ENCODE measurements at places on chromosomes 13 and 19.

GRCh38 chr13:23752111-23753001 lies 136.8 kb downstream of the MIPEP start:
- DNase-seq: no peak

GRCh38 chr19:40332669-40333068 lies 15.5 kb downstream of the C19orf47 start:
- DNase-seq: no peak

DNA sequence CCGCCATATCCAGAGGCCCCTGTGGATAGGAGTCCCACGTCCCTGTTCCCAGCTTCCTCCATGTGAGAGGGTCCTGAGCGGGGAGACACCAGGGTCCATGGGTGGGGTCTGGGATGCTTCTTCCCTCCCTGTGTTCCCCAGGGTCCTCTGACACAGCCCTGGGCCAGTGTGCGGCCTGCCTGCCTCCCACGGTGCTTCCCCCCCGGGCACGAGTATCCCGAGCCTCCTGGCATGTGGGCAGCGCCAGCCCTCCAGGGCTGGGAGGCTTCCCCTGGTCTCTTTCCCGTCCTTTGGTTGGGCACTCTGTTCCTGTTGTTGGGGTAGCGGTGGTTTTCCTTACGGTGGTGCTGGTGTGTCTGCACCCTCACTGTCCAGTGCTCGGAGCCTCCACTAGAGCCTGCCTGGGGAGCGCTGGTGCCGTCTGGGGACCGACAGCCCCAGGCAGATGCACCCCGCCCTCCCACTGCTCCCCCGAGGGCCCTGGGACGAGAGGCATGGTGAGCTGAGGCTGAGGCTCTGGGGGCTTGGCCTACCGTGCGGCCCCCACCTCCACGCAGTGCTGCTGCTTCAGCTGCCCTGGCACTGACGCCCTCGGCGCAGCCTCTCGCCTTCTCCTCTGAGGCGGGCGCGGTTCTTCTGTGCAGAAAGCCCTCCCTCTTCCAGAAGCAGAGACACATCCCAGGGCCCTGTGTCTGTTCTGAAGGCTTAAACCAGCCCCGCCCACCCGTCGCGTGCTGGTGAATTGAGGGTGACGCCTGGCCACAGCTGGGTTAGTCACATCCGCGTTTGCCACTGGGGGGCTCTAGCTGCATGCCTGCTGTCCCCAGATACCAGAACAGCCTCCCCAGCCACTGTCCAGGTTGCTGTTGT lies 27.9 kb downstream of the PLEKHJ1 start:
- peak; percentile 81 for DNase-seq

DNA sequence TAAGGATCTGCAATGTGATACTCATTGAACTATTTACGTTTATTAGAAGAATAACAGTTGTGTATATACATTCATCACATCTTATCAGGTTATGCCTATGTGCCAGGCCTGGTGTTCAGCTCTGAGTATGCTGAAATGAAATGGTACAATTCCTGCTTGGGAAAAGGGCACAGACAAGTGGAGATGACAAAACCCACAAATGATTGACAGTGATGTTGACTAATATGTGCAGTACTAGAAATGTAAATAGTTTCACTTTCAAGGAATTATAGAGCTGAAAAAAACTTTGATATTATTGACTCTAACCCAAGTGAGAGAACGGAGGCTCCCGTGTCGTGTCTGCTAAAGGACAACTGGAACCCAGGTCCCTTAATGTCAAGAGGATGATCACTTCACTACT lies 386.8 kb upstream of the DACH1 start:
- DNase-seq: no peak

DNA sequence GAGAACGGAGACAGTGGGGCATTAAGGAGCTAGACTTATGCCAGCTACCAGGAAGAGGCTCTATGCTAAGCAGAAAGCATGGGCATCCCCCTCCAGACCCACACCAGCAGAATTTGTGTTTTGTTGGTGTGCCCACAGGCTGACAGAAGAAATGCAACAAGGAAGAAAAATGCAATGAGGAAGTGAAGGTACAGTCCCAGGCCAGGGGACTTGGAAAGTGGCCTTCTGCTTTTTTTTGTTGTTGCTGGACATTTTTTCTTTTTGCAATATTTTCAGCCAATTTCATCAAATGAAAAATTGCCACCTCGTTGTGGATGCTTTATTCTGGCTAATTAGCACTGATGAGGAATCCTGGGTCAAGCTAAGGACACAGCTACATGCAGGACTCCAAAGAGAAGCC lies 167.7 kb downstream of the TSHZ3 start:
- DNase-seq: no peak

GRCh38 chr19:13284929-13285928 lies 135.0 kb downstream of the IER2 start:
- DNase-seq: no peak

DNA sequence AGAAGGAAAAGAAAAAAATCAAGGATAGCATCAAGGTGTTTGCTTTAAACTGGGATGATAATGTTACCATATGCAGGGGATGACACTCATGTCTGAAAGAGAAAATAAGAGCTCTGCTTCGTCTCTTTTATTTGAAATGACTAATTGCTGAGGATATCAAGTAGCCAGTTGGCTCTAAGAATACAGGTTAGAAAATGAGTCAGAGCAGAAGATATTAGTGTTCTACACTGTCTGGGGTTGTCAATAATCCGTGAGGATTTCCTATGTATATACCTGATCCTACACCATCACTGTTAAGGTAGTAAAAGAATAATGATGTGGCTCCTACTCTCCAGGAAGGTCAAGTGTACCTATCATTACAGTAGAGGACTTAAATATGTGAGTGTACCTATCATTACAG lies 562.5 kb downstream of the GPC6 start:
- no peak for DNase-seq

- no peak for DNase-seq
Observed at GRCh38 chr13:20487927-20488326, 37.7 kb downstream of the CRYL1 start.

GRCh38 chr19:6891761-6892385 lies 4.5 kb downstream of the ADGRE1 start:
- no peak for DNase-seq

- no peak for DNase-seq
Observed at GRCh38 chr13:53104136-53104535, 75.5 kb downstream of the OLFM4 start.

DNA sequence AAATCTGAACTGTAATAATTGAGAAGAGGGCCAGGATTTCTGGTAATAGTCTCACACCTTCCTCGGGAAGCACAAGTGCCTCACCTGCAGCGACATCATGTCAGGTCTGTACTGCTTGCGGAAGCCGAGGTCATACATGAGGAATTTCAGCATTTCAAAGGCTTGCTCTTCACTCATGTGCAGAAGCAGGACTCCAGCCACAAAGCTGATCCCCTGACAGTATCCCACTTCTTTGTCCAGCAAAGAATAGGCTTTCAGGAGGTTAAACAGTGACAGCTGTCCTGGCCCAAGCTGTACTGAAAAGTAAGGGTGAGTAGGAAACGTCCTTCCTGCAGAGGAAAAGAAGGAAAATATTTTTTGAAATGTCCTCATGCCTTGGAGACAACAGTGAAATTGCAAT lies 182.7 kb downstream of the TBC1D4 start:
- no peak for DNase-seq

DNA sequence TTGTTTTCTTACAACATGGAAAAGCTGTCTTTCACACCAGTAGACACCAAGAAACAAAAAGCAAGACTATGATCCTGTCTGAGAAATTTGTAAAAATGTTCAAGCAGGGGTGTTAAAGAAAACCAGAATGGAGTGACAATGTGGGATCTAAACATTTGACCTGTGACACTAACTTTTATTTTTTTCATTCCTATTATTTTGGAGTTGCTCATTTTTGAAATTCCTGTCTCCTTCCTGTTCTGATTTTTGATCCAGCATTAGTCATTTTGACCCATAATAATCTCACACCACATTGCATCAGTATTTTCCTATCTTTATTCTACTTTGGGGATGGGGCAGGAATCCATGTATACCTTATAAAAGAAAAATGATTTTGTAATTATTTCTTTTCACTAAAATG lies 164.2 kb downstream of the DLEU7 start:
- no peak for DNase-seq

GRCh38 chr13:72125561-72125960 lies 258.6 kb upstream of the DACH1 start:
- DNase-seq: no peak

GRCh38 chr13:110377178-110377825 lies 70.2 kb downstream of the COL4A2 start:
- DNase-seq: no peak

- DNase-seq: no peak
Observed at GRCh38 chr13:102571075-102571474, 25.7 kb upstream of the TPP2 start.

DNA sequence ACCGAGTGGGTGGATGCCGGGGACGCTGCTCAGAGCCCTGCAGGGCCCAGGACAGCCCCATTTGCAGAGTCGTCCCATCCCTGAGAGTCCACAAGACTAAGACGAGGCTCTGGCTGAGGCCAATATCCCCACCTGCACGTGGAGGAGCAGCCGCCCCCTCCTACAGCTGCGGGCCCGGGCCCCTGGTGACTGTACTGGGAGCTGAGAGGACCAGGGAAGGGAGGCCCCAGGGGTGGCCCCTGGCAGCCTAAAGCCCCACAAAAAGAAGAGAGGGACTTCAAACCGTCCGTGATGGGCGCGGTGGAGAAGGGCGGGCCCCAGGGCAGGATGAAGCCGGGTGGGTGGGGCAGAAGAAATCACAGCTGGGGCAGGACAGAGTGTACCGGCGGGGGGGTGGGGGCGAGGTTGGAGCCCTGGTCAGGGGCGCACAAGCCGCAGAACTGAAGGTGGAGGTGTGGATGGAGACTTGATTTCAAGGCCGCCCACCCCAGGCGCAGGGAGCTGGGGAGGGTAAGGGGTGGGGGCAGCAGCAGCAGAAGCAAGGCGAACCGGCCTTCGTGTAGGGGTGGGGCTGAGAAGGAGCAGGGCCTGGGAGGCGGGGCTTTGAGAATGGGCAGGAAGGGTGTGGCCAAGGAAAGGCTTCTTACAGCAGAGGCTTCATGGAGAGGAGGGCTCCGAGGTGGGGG lies 12.9 kb downstream of the CFD start:
- peak; percentile 90 for DNase-seq

DNA sequence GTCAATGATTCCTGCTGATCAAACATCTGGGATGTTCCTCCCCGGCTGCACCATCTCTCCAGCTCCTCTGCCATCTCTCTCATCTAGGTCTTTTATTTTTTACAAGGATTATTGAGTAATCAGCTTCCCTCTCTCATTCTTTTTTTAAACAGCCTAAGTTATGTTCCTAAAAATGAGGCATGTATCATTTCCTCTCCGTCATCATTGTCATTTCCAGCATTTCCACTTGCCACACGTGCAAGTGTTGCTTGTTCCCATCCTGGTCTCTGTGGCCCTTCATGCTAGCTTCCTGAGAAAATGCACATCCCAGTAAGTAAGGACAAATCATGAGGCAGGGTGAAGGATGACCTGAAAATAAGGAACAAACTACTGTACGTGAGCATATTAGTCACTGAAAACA lies 102.7 kb upstream of the POSTN start:
- DNase-seq: no peak

- DNase-seq: no peak
Observed at GRCh38 chr13:71752775-71753513, 114.1 kb downstream of the DACH1 start.

DNA sequence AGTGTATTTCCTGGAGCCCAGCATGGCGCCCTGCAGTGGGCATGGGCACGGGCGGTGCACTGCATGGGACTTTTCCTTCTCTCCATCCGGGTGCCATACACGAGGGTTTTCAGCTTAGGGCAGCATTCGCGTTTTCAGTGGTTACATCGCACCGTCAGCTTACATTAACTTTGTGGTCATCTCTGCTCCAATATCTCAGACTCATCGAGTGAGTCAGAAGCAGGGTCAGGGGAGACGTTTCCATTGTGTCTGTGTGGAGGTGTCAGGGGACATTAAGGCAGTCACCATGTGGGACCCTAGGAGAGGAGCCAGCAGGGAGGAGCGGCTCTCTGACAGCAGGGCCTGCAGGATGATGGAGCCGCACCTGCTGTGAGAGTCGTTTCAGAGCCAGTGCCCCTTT lies 541.0 kb downstream of the FGF9 start:
- DNase-seq: no peak

All from mucosa of descending colon (tissue), 3 donors.